ENCODE measurements at places on chromosomes 1 and 21. TPM values are rescaled to one million over a fixed set of nuclear protein-coding genes. Genes with fewer than 3 reads are reported as not detected.

DNA sequence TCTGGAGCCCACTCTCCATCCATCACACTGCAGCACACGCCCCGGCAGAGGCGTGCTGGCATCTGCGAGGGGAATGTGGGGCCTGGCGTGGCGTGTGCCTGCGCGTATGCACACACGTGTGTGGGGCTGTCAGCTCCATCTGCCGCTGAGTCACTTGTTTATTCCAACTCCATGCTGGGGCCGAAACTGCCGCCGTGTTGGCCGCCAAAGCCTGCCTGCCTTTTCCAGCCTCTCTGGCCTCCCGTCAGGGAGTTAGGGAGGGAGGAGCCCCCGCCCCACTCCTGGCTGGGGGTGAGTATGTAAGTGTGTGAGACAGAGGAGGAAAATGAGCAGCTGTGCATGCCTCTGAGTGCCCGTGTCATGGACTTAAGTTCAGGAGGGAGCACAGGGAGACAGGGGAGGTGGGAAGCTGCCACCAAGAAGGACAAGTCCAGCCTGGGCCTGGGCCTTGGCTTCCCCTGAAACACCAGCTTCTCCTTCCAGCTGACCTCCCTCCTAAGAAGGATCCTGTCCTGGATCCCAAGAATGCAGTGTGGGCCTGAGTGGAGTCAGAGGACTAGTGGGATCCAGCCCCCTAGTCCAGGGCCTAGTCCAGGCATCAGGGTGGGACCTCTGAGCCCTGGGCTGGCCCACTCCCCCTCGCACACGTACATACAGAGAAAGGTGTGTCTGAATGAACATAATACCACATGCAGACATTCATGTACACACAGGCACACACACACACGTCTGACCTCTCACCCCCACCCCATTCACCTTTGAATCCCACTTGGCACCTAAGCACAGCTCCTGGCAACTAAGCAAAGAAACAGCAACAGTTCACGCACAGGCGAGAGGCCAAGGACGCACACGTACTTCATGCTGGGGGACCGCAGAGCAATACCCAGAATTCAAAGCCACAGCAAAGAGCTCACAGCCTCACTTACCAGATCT is 24.7 kb downstream of the MEF2D start:
- DNase-seq = no peak

DNA sequence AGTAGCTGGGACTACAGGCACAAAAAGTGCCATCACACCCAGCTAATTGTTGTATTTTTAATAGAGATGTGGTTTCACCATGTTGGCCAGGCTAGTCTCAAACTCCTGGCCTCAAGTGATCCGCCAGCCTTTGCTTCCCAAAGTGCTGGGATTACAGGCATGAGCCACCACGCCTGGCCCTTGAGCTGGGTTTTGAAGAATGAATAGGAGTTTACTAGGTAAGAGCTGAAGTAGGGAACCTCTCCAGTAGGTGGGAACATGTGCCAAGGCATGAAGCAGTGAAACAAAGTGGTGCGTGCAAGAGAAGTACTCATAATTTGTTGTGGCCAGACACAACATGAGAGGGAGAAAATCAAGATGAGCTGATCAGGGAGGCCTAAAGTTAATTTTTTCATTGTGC is 55.8 kb downstream of the MAST2 start:
- no peak for DNase-seq

GRCh38 chr1:63127376-63127775 is 195.0 kb upstream of the FOXD3 start:
- DNase-seq = no peak

DNA sequence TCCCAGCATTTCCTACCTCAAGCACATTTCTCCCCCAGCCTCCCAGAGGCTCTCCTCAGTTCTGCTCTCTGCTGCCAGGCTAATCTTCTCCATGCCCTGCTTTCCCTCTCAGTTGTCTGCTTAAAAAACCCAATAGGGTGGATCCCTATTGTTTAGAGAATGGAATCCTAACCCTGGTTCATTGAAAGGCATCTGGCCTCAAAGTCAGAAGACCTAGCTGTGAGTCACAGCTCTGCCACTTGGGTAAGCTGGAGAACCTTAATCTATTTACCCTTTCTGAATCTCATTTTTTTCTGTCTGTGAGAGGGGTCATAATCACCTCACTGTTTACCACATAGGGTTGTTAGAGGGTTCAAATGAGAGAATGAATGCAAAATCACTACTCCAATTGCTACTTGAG is 12.5 kb upstream of the MYOC start:
- no peak for DNase-seq

- no peak for DNase-seq
Observed at GRCh38 chr1:143694085-143694484, 277.7 kb downstream of the FAM72C start.

GRCh38 chr1:37731312-37732019 is 33.5 kb downstream of the EPHA10 start:
- no peak for DNase-seq

FAM177B gene
- total RNA-seq = not detected

DNA sequence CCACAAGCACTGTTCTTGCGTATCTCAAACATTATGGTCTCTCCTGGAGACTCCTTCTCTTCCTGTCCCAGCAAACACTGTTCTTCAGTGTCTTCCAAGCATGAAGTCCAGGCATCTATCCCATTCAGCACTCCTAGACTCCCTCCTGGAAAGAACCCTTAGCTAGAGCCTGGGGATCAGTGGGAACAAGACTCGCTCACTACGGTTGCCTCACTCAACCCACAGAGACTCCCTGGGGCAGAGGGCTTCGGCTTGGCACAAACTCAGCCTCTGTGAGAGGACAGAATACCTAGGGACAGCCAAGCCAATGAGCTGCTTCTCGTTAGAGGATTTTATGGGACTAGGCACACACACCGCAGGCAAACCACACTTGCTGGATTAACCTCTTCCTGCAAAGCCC is 86.5 kb upstream of the IPO9 start:
- DNase-seq = no peak

MX2 gene
- 14.2 TPM for total RNA-seq

DNA sequence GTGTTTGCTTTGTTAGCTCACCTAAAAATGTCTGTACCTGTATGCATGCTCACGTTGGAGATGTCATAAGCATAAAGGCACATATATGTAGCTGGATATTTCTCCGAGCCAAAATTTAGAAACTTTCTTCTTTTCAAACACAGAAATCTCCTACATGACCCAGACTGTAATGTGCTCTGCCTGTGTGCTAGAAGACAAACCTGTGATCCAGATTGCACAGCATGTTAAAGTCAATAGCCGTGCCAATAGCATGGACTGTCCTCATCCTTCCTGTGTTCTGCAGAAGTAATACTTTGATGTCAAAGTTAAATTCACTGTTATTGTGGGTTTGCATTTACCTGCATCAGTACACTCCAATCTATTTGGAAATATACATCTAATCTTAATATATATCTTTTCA is 346.2 kb upstream of the ZRANB2 start:
- DNase-seq = no peak

DNA sequence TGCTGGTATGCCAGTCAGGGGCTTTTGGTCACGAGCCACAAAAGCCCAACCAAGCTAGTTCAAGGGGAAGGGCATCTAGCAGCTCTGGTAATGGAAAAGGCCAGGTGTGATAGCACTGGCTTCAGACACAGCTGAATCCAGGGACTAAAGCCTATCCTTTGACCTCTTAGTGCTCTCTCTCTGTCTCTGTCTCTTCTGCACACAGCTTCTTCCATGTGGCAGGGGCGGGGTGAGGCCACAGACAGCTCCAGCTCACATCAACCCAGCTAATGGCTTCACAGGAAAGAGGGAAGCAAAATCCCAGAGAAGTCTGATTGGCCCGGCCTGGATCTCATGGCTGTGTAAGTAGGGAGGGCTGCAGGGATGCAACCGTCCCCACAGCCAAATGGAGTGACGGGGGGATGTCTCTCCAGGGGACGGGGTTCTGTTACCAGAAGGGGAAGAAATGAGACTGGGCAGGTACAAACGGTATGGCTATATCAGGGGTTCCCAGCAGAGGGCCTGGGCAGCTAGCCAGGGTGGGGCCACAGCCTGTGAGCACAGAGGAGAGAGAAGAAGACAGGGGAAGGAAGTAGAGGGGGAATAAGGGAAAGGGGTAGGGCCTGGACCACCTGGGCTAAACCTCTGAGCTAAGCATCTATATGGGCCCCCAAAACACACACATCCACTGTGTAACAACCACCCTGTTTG is 42.4 kb downstream of the FBXO2 start:
- no peak for DNase-seq

DNA sequence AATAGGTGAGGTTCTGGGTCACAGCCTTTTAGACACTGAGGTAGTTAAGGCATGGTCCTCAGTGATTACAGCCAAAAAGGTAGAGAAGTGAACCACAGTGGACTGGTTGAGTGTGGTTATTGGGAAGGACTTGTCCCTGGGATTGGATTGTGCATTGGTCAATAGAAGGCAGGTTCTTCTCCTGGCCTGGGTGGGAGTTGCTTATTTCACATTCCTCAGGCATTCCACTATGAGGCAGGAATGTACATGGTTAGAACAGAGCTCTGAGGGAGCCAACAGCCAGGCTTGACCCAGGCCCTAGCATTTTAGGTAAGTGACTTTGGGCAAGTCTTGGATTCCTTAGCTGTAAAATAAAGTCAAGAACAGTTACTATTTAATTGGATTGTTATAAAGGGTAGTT is 97.9 kb upstream of the MARK1 start:
- no peak for DNase-seq

All from umbilical cord (tissue), 2 donors.